A549 treated with ZK216348 at 1 μM for 4 hours (cell line): ENCODE measurements at places on chromosomes 2 and 18. TPM values are rescaled to one million over a fixed set of nuclear protein-coding genes. Genes with fewer than 3 reads are reported as not detected.

The HOXD13 gene
- total RNA-seq = 0.07 to 0.27 TPM (median 0.23 TPM) in 5 replicates

The DPP4 gene
- total RNA-seq = 0.27 to 0.79 TPM (median 0.60 TPM) in 5 replicates

The ABCG8 gene
- total RNA-seq = not detected in 5 replicates

The NT5C1B gene
- total RNA-seq = not detected in 5 replicates

The TBR1 gene
- not detected in 5 replicates for total RNA-seq

The EVA1A gene
- total RNA-seq = 6.2 to 10.3 TPM (median 8.2 TPM) in 5 replicates

The SPP2 gene
- total RNA-seq = not detected in 5 replicates

The RAB6C gene
- not detected in 5 replicates for total RNA-seq

The TNFRSF11A gene
- total RNA-seq = 6.9 to 9.7 TPM (median 7.3 TPM) in 5 replicates

The IGFBP2 gene
- 57.5 to 90.1 TPM (median 86.0 TPM) in 5 replicates for total RNA-seq

The MTHFD2 gene
- 141 to 176 TPM (median 144 TPM) in 5 replicates for total RNA-seq

The TNFAIP6 gene
- 0.55 to 1.9 TPM (median 1.2 TPM) in 5 replicates for total RNA-seq

The SPC25 gene
- total RNA-seq = 15.2 to 25.5 TPM (median 20.1 TPM) in 5 replicates

The SH3RF3 gene
- 0.28 to 0.63 TPM (median 0.49 TPM) in 5 replicates for total RNA-seq

The TUBA3D gene
- total RNA-seq = 0.78 to 1.7 TPM (median 0.90 TPM) in 5 replicates

The CCDC148 gene
- total RNA-seq = 0.17 to 0.81 TPM (median 0.40 TPM) in 4 of 5 replicates, not detected in the other

The ALLC gene
- total RNA-seq = not detected in 5 replicates

The ASTL gene
- not detected in 5 replicates for total RNA-seq

The KIF1A gene
- 0.57 to 0.95 TPM (median 0.69 TPM) in 5 replicates for total RNA-seq

The CERKL gene
- 0.21 to 0.91 TPM (median 0.24 TPM) in 5 replicates for total RNA-seq

The UGT1A10 gene
- total RNA-seq = 0.18 to 0.52 TPM (median 0.23 TPM) in 3 of 5 replicates, not detected in the others

The SIX3 gene
- 0.81 to 1.6 TPM (median 1.4 TPM) in 5 replicates for total RNA-seq

The WDR35 gene
- total RNA-seq = 12.3 to 18.3 TPM (median 15.8 TPM) in 5 replicates

The ZNF516 gene
- total RNA-seq = 2.3 to 7.4 TPM (median 4.1 TPM) in 5 replicates

The GLI2 gene
- total RNA-seq = 15.4 to 28.5 TPM (median 26.0 TPM) in 5 replicates

The SEMA4C gene
- 12.2 to 25.7 TPM (median 20.2 TPM) in 5 replicates for total RNA-seq

The BUB1 gene
- 32.9 to 45.1 TPM (median 44.6 TPM) in 5 replicates for total RNA-seq

The UGT1A9 gene
- total RNA-seq = 3.7 to 7.2 TPM (median 5.0 TPM) in 5 replicates

The SULT1C2 gene
- total RNA-seq = 0.34 to 0.88 TPM (median 0.53 TPM) in 5 replicates

The CNDP2 gene
- 78.8 to 89.5 TPM (median 80.2 TPM) in 5 replicates for total RNA-seq

The FARP2 gene
- total RNA-seq = 15.1 to 30.1 TPM (median 27.0 TPM) in 5 replicates

The RAPGEF4 gene
- total RNA-seq = 0.20 to 0.27 TPM (median 0.25 TPM) in 4 of 5 replicates, not detected in the other

The LRP1B gene
- 0.02 to 0.09 TPM in 2 of 5 replicates, not detected in the others for total RNA-seq

The RUFY4 gene
- not detected in 5 replicates for total RNA-seq

The MYCN gene
- not detected in 5 replicates for total RNA-seq
